ENCODE measurements at places on chromosomes 3 and 15.

DNA sequence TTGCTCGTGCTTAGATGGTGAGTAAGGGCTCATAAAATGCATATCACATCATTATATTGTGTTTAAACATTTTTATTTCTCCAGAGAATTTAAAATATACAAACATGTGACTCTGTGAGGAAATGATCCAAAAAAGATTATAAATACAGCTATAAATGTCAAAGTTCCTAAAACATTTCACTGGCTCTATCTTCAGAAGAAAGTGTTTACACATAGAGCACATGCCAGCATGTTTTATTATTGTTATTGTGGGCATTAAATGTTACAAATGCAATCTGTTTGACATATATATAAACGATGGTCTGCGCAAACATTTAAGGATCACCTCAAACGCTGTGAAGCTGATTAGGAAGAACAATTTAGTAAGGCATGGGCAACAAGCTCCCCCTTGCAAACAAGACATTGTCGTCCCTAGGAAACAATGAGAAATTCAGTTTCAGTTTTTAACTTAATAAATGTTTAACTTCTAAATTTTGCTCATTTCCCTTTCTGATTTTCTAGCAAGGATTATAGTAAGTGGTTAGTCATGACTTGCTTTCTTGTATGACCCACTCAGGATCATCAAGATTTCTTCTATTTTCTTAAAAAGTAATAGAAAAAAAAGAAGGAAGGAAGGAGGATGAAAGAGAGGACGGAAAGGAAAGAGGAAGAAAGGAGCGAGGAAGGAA is 207.5 kb downstream of the SATB1 start:
- ATAC-seq = no peak

- ATAC-seq = no peak
Observed at GRCh38 chr3:72093992-72094334, 309.0 kb upstream of the PROK2 start.

DNA sequence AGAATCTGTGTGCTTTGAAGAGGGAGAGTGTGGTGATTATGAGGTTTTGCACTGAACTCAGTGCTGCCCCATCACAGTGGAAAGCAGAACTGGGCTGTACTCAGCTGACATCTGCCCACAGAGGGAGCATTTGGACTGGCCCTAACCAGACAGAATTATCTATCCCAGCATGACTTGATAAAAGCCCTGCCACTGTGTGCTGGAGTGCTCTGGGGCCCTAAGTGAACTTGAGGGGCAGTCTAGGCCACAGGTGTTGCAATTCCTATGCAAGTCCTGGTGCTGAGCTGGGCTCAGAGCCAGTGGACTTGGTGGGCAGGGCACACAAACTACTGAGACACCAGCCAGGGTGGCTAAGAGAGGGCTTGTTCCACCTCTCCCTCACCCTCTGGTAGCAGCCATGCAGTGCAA is 269.2 kb upstream of the CTNNB1 start:
- peak; percentile 91 for ATAC-seq

- ATAC-seq = no peak
Observed at GRCh38 chr3:13243586-13243985, 170.4 kb upstream of the IQSEC1 start.

DNA sequence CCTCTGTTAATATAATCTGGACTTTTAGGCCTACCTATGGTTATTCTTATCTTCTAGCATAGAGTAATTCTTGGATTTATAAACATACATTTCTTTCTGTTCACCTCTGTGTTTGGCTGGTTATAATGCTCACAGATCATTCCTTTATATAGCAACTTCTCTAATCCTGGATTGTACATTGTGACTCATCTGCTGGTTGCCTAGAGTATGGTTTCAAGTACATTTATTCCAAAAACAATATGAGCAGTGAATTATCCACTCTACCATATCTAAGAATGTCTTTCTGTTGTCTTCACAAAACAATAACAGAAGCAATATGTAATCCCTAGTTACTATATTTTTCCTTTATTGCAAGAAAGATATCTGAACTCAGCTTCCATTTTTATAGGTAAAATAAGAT is 35.3 kb downstream of the FSIP1 start:
- ATAC-seq = no peak

- no peak for ATAC-seq
Observed at GRCh38 chr15:46768287-46768686, 949.0 kb upstream of the SEMA6D start.

DNA sequence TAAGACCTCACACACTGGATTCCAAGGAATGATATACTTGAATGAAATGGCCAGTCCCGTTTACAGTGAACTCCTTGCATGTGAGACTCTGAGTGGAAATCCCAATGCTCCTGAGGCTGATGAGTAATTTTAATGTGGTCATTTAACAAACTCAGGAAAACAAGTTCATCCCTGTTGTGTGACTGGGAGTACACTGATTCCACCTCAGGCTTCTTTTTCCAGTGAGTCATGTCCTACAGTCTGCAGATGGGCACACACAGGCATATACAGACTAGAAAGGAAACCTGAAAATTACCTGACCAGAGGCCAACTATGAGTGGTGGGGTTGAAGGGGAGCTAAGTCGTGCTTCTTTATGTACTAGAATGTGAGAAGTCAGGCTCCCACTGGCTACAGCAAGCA is 5.8 kb downstream of the SQOR start:
- no peak for ATAC-seq

DNA sequence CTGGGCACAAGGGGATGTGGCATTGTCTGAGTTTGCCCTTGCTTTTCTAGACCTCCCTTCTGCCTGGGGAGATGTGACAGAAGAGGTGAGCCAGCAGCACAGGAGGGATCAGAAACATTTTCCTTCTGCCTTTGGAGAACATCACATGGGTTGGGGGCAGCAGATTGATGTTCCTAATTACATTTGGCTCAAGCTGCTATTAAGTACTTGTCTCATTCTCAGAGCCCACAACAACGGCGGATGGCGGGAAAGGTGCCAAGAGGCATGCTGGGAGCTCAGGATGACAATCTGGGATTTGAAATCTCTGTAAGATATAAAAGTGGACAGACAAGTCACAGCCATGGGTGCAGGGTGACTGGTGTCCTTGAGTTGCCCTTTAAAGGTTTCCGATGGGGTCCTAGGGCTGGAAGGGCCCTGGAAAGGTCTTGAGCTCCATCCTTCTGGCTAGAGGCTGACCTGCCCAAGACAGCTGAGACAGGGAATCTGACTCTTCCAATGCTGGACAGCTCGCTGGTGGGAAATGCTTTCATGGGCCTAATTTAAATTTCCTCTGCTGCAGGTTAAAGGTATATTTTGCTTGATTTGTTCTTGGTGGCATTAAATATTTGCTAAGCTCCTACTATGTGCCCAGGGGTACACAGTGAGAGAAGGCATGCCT is 2.4 kb upstream of the CORO2B start:
- no peak for ATAC-seq

- ATAC-seq = peak; percentile 66
Observed at GRCh38 chr3:72185549-72186399, 400.8 kb upstream of the PROK2 start.

DNA sequence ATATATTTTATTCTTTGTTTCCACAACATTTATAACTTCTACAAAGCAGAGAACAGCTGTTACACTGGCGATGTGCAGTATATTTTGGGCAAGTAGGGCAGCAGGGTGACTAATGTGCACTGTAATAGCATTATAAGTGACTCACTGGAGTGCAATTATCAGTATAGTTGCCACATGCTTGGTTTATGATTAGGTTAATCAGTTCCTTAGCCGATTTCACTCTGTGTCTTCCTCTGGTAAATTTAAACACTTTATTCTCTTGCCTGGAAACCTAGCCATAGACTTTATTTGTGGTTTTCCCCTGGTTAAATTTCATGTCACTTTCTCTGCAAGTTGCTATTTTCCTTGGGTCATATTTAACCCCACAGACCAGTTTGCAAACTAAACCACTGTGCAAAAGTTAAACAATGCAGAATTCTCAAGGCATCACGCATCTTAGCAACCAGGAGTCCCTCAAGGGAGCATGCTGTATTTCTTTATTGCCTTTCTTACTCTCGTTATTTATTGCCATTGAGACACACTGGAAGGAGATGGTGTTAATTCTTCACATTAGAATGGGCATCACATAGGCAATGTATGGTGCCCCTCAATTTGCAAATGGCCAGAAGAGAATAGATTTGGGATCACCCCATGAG is 690.2 kb upstream of the DPPA4 start:
- no peak for ATAC-seq

GRCh38 chr3:158443632-158444031 is 127.4 kb upstream of the MLF1 start:
- no peak for ATAC-seq

DNA sequence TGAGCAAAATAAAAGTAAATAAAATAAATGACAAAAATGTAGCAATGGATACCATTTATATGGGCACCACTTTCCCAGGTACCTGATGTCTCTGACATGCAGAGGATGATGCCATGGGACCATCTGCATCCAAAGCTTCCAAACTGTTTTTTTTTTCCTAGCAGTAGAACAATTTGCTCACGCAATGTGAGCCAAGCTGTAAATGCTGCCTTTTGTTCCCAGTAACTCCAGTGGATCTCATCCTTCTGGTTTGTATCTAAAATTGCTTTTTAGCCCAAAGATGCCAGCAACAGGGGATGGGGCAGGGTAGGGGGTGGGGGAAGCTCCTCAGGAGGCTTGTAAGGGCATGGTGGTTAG is 32.7 kb downstream of the SLC12A8 start:
- no peak for ATAC-seq

- no peak for ATAC-seq
Observed at GRCh38 chr15:64185146-64185911, 22.5 kb upstream of the PPIB start.

GRCh38 chr3:124747111-124747981 is 17.1 kb downstream of the UMPS start:
- ATAC-seq = no peak

- ATAC-seq = no peak
Observed at GRCh38 chr15:99176757-99177156, 71.9 kb downstream of the SYNM start.

GRCh38 chr3:117526470-117527079 is 817.0 kb downstream of the TUSC7 start:
- no peak for ATAC-seq

DNA sequence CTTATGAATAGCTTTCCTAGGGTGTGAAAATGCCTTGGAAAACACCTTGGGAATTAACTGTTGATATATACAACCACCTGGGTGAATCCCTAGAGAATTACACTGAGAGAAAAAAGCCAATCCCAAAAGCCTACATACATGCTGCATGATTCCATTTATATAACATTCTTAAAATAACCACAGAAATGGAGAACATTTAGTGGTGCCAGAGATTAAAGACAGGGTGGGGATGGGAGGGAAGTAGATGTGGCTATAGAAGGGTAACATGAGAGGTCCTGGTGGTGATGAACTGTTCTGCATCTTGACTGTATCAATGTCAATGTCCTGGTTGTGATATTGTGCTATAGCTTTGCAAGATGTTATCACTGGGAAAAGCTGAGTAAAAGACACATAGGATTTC is 291.0 kb downstream of the CLSTN2 start:
- ATAC-seq = no peak

DNA sequence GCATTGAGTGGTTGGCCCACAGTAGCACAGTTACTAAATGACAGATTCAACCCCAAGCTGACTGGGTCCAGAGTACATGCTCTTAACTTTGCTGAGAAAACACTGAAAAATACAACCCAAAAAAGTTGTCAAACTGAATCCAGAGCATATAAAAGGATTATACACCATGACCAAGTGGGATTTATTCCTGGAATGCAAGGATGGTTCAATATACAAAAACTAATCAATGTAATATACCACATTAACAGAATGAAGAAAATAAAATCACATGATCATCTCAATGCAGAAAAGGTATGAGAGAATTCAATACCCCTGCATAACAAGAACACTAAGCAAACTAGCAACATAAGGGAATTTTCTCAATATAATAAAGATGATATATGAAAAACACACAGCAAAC is 98.5 kb downstream of the STAG1 start:
- ATAC-seq = no peak

DNA sequence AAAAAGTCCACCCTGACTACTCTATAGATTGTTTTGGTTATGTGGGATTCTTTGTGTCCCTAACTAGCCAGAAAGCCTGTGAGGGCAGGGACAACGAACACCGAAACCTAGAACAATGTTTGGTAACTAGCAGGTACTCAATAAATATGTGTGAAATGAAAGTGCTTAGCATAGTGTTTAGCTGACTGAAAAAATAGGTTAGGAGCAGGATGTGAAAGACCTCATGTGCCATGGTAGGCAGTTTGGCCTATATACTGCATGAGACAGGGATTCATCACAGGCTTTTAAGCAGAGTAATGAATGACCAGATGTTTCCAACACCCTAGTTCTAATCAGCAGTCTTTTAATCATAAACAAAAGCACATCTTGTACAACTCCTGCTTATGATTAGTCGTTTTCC is 64.2 kb downstream of the MYO5A start:
- ATAC-seq = peak; percentile 55

DNA sequence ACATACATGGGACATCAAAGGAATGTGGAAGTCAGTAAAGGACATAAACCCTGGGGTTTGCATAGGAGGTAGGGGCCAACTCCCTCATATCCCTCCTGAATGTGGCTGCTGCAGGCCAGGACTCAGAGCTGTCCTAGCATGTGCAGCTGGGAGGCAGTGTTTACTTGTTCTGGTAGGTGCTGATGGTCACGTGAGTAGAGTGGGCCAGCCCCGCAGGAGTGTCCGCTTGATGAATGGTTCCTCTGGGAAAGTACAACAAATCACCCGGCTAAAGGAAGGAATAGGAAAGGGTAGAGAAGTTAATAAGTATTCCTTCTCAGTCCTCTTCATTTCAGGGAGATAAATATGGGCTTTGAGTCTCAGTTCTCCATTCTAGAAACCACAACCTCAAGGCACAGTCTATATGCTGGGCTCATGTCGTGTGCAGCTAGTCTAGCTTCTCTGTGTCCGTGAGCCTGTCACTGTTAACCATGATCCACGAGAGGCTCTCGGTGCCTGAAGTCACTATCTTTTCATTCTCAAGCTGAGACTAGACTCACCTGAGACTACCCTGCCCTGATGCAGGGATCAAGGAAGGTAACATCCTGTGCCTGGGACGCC is 17.9 kb downstream of the RIOX2 start:
- ATAC-seq = peak; percentile 68

DNA sequence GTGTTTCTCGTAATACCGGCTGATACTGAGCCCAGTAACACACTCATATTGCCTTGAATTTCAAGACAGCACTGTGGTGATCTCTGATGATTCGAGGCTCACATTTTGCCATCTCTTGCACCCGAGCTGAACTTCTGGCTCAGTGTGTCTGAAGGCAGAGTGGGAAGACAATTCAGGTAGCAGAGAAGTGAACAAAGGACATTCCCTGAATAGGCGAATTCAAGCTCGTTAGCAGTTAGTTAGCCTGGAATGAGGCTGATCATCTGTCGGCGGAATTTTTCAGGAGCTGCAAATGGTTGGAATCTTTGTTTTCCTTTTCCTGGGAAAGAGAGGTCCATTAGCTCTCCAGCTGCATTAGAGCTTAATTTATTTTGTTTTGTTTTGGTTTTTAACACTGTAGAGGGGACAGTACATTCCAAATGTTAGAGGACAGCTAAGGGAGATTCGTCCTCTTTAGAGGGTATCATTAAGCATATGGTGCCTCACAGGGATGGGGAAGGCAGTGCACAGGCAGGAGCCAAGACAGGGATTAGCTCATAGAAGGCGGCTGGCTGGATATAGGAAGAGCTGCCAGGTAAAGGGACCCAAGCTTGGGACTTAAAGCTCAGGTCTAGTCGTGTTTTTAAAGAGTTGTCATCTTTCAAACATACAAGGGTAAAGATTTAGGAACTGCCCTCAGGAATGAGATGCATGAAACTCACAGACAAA is 119.7 kb upstream of the DLG1 start:
- ATAC-seq = no peak
